Gastrocnemius medialis (tissue), 4 donors: ENCODE measurements at places on chromosomes 6 and 20. TPM values are rescaled to one million over a fixed set of nuclear protein-coding genes. Genes with fewer than 3 reads are reported as not detected.

DNA sequence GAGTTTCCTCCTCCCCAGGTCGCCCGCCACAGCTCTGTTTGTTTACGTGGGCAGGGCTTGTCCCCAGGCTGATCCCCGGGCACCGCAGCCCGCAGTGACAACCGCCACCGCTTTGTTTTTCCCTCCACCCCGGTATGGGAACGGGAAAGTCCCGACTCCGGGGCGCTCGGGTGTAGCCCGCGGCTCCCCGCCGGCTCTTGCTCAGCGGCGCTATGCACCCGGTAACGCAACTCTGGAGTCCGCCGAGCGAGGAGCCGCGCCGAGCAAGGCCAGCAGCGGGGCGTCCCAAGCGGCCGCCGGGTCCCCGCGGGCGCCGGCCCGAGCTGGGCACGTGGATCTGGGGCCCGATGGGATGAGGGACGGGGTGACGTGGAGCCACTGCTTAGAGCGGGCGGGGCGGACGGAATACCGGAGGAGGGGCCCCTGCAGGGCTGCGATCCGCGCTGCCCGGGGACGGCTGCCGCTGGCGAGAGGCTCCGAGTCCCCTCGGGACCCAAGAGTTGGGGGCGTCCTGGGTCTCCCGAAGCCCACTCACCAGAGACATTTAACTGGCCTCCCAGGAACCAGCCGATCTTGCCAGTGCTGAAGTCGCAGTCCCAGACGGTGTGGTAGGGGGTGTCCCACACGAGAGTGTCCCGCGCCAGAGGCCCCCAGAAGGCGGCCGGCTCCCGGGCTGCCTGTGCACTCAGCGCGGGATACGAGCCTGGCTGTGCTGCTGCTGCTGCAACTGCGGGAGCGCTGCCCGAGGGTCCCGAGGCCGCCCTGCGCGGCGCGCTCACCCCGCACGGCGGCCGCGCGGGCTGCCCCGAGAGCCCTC is 497 bp downstream of the ACSS1 start:
- H3K27me3 ChIP-seq: no peaks in the 10 kb centered on the region
- H3K27ac ChIP-seq: peak overlapping the region; percentile 87
- peaks cover 44% of the 10 kb centered on the region for H3K4me1 ChIP-seq
- peak; percentile 74 for DNase-seq
- H3K4me3 ChIP-seq: peak overlapping the region; percentile 78

- H3K4me1 ChIP-seq: peaks cover 4% of the 10 kb centered on the region
- H3K27me3 ChIP-seq: no peaks in the 10 kb centered on the region
These were observed 53.2 kb downstream of the EIF2S2 start for GRCh38 chr20:34058831-34059230.

GRCh38 chr6:90406957-90407356 is 110.3 kb upstream of the BACH2 start:
- H3K27me3 ChIP-seq: no peaks in the 10 kb centered on the region
- H3K4me3 ChIP-seq: no peak overlapping the region
- no peaks in the 10 kb centered on the region for H3K36me3 ChIP-seq
- no peak overlapping the region for H3K27ac ChIP-seq
- no peak for DNase-seq

MAP7 gene
- total RNA-seq: 0.46 TPM

GRCh38 chr6:169556758-169557548 is 144.9 kb downstream of the WDR27 start:
- no peaks in the 10 kb centered on the region for H3K4me1 ChIP-seq
- H3K4me3 ChIP-seq: no peak overlapping the region
- DNase-seq: no peak

ZNF391 gene
- total RNA-seq: 0.27 TPM

SRSF12 gene
- 0.31 TPM for total RNA-seq

DNA sequence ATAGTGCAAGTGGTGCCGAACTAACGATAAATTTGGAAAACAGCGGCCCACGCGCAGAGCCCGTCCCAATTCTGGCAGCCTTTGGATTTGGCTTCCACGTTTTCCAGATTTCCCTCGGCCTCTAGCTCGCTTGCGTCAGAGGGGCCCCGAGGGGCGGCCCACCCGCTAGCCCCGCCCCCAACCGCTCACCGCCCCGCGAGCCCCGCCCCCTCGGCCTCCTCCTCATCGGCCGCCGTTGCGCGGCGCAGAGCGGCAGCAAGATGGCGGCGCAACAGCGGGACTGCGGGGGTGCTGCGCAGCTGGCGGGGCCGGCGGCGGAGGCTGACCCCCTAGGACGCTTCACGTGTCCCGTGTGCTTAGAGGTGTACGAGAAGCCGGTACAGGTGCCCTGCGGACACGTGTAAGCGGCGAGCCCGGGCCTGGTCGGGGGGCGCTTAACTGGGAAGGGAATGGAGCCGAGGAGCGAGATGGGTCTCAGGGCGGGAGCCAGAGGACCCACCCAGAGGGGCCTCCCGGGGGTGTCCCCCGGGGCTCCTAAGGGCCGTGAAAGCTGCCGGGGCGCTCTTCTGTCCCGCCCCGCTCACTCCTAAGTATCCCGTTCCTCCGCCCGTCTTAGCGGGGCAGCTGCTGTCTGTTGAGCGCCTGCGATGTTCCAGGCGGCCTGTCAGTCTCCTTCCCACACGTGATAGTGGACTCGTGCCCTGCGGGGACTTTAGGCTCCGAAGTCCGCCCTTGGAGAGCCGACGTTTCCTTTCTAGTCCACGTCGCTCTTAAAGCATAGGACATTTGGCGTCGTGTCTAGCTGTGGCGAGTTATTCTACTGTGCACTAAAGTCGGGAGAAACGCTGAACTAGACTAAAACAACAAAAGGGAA is at the start of gene RNF114:
Gene RNF114 (plus strand): TSS at position 245 of the 874 bp plus-strand sequence. CDS start 16 bp downstream, at position 261.
- H3K4me3 ChIP-seq: peak within 1 kb of the TSS; percentile 99
- peaks cover 45% of the 10 kb centered on the region for H3K4me1 ChIP-seq
- H3K36me3 ChIP-seq: no peaks in the 10 kb centered on the region
- DNase-seq: peak; percentile 89

GRCh38 chr20:63265891-63266515 is 6.6 kb upstream of the ARFGAP1 start:
- H3K36me3 ChIP-seq: no peaks in the 10 kb centered on the region
- H3K27me3 ChIP-seq: peaks cover 52% of the 10 kb centered on the region
- DNase-seq: no peak
- H3K4me3 ChIP-seq: no peak overlapping the region

GRCh38 chr6:45532721-45533210 is 155.0 kb upstream of the SUPT3H start:
- H3K4me1 ChIP-seq: peaks cover 3% of the 10 kb centered on the region
- H3K27ac ChIP-seq: no peak overlapping the region
- H3K36me3 ChIP-seq: no peaks in the 10 kb centered on the region
- peak overlapping the region; percentile 48 for H3K4me3 ChIP-seq
- DNase-seq: no peak

DNA sequence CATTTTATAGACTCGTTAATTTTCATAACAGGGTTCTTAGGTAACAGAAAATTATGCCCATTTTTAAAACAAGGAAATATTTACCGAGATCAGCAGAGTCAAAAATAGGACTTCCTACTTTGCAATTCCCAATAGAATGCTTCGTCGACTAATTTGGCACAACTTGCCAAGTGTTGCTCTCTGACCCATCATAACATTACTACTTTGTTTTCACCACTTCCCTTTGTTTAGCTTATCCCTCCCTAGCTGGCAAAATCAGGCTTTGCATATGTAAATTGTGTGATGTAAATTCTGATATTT is 914 bp upstream of the RANBP9 start:
- DNase-seq: no peak
- H3K36me3 ChIP-seq: no peaks in the 10 kb centered on the region
- no peaks in the 10 kb centered on the region for H3K27me3 ChIP-seq
- H3K4me1 ChIP-seq: peaks cover 29% of the 10 kb centered on the region

DNA sequence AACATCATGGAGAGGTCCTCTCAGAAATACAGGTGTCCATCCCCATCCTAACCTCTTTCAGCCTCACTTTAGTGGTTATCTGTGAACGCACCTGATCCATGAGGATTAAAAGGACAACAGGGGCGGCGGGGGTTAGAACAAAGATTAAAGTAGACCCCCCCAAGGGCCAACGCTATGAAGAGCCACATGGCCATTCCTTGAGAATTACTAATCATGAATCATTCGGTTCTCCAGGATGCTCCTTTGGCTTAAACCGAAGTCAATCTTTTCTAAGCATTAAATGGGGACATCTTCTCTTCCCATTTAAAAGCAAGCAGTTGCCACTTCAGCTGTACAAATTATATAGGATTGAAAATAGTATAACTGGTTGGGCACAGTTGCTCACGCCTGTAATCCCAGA is 212.4 kb downstream of the GMPR start:
- H3K4me1 ChIP-seq: no peaks in the 10 kb centered on the region
- H3K27ac ChIP-seq: no peak overlapping the region
- no peaks in the 10 kb centered on the region for H3K27me3 ChIP-seq
- no peak for DNase-seq

DNA sequence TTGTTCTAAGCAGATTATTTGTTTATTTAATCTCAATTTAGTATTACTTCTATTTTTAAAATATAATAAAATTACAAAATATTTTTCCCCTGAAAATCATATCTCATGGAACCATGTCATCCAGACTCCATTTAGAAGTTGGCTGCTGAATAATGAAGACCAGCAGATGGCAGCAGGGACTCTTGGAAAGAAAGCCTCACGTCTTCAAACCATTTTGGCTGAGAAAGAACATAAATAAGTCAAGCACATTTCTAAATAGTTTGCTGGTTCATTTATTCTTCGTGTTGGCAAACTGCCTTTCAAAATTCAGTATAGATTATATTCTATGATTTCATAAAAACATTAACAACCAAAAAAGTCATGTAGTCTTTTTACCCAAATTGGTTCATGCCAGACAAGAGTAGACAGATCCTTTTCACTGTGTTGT is 71.7 kb downstream of the RCAN2 start:
- peak overlapping the region; percentile 54 for H3K27ac ChIP-seq
- H3K27me3 ChIP-seq: no peaks in the 10 kb centered on the region
- peak; percentile 62 for DNase-seq
- no peaks in the 10 kb centered on the region for H3K36me3 ChIP-seq

DNA sequence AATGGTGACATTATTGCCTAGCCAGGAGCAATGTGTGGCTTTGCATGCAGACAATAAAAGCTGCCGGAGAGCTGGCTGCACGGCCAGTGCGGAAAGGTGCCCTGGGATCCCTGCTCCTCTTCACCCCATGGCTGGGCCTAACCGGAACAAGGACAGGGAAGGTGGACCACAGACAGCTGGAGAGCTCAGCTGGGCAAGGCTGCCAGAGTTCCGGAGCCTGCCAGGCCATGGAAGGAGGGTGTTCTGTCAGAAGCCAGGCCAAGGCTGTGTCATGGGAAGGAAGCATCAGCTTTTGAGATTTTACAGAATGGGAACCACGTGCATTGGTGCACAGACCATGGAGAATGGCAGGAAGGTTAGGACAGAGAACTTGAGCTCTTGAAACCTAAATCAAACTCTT is 25.0 kb downstream of the MAP1LC3A start:
- peaks cover 11% of the 10 kb centered on the region for H3K4me1 ChIP-seq
- no peak for DNase-seq
- no peaks in the 10 kb centered on the region for H3K27me3 ChIP-seq
- peak overlapping the region; percentile 15 for H3K27ac ChIP-seq
- no peaks in the 10 kb centered on the region for H3K36me3 ChIP-seq

DNA sequence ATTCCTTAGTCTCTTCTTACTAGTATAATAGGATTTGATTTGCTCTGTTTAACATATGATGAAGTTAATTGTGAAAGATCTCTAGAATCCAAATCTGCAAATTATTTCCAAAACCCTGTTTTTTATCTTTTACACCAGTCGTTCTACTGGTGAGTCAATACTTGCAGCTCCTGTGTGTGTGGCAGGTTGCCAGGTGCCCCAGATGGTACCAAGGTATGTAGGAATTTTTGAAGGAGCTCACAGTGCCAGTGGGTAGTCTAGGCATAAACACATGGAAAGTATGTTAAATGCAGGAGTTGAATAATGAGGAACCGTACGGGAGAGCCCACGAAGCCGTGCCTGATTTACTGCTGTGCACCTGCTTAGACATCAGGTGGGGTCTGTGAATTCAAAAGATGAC is 192.2 kb downstream of the FARS2 start:
- H3K36me3 ChIP-seq: no peaks in the 10 kb centered on the region
- H3K27me3 ChIP-seq: no peaks in the 10 kb centered on the region
- H3K27ac ChIP-seq: no peak overlapping the region
- no peak overlapping the region for H3K4me3 ChIP-seq

- H3K27ac ChIP-seq: no peak within 1 kb of the TSS
- H3K27me3 ChIP-seq: peaks cover 36% of the 10 kb centered on the region
- no peak for DNase-seq
- peak within 1 kb of the TSS; percentile 47 for H3K4me3 ChIP-seq
- H3K4me1 ChIP-seq: peaks cover 19% of the 10 kb centered on the region
These were observed at the start of gene MDFI for GRCh38 chr6:41638002-41638934. TSS of gene MDFI (plus strand) at chr6:41638468. CDS start at chr6:41638750, 282 bp downstream.
